ENCODE measurements at places on chromosomes 2 and 18.
A peak's percentile ranks its signal among the peaks of the same experiment; 100 is the strongest.

GRCh38 chr2:217710211-217710765 lies 292.5 kb downstream of the TNS1 start:
- DNase-seq = no peak

GRCh38 chr2:180360283-180360618 lies 353.2 kb upstream of the CWC22 start:
- DNase-seq = no peak

DNA sequence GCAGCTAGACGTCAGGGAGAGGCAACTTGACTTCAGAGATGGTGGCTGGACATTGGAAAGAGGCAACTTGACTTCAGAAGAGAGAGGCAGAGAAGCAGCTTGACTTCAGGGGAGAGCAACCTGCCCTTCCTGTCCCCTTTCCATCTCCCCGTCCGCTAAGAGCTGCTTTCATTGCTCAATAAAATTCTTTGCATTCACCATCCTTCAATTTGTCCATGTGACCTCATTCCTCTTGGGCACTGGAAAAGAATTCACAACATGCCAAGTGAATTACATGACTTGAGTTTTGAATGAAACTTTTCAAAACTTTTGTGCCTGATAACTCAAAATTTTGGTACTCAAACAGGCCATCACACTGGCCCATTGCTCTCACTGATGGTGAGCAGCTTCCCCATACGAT lies 158.9 kb downstream of the DPP4 start:
- no peak for DNase-seq

DNA sequence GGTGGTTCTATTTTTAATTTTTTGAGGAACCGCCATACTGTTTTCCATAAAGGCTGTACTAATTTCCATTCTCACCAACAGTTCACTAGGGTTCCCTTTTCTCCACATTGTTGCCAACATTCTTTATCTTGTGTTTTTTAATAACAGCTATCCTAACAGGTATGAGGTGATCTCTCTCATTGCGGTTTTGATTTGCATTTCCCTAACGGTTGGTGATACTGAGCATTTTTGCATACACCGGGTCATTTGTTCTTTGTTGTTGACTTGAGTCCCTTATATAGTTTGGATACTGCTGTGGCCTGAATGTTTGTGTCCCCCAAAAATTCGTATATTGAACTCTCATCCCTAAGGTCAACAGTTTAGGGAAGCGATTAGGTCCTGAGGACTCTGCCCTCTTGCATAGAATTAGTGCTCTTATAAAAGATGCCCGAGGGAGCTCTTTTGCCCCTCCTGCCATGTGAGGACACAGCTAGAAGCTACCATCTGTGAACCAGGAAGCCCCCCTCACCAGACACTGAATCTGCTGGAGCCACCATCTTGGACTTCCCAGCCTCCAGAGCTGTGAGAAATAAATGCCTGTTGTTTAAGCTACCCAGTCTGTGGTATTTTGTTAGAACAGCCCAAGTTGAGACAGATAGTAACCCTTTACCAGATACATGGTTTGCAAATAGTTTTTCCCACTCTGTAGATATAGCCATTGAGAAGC lies 4.7 kb downstream of the IMP4 start:
- no peak for DNase-seq

GRCh38 chr2:134706587-134707329 lies 12.0 kb downstream of the TMEM163 start:
- DNase-seq = no peak

DNA sequence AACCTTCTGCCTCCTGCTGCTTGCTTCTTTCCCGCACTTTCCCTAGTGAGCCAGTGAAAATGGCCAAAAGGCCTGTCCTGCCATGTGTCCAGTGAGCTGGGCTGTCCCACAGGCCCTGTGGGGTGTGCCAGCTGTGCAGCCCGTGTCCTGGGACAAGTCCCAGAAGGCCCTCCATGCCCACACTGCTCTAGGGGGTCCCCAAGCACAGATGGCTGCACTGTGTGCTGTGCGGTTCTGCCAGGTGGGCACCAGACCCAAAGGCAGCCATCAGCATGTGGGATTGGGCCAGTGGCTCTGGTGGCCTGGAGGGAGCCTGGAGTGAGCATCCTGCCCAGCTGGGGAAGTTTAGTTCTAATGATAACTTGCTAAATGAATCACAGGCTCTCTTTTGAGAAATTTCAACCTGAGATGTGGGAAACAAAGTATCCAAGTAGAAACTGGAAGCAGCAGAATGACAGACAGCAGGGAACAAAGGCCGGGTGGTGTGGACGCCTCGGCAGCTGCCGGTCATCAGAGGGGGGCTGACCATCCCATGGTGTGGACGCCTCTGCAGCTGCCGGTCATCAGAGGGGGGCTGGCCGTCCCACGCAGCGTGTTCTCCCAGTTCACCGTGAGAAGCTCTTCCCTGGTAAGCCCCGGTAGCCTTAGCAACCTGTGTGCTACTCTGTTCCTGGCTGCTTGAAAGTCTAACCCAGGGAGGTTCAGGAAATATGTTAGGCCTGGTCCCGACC lies 9.9 kb upstream of the CNDP2 start:
- DNase-seq = no peak

GRCh38 chr2:120831086-120831485 lies 95.4 kb downstream of the GLI2 start:
- no peak for DNase-seq

DNA sequence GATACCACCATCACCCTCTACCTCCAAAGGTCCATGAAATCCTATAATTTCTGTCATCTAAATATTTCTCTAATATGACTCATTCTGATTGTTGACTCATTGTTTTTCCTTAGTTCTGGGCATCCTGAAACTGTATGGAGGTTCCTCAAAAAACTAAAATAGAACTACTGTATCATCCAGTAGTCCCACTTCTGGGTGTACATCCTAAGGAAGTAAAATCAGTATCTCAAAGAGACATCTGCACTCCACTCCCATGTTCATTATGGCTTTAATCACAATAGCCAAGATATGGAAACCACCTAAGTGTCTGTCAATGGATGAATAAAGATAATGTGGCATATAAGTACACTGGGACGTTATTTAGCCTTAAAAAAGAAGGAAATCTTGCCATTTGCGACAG lies 125.8 kb upstream of the MYO3B start:
- no peak for DNase-seq

DNA sequence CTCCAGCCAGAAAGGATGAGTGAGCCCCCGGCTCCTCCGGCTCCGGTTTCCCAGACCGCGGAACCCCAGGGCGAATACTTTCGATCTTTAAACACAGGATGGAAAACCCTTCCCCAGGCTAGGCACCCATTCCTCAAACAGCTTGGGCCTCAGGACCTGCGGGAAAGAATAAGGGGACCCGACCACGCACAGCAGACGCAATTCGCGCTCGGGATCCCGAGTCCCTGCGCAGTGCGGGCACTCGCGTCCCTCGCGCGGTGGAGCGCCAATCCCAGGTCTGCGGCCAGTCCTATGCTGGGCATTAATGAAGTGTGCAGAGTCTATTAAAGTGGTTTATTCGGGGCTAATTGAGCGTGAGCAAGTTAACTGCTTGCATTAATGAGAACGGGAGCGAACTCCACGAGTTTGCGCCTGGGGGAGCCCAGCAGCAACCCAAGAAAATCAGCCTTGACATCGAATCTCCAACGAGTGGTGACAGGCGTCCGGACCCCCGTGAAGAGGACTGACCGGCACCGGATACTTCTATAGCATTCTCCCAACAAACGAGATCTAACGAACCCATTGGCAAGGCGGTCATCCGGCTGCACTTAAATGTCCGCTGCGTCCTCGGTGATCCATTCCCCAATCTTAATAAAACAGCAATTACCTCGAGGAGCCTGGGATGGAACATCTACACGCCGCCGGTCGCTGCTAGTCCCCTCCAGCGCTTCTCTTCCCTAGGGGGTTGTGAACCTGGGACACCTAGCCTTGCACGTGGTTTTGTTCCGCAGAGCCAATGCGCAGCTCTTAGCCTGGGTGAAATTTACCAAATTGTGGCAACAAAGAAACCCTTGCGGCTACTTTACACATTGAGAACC lies 1.6 kb downstream of the OSR1 start:
- peak; percentile 23 for DNase-seq

- peak; percentile 65 for DNase-seq
These were observed 493 bp downstream of the FN1 start for GRCh38 chr2:215435280-215435869.

DNA sequence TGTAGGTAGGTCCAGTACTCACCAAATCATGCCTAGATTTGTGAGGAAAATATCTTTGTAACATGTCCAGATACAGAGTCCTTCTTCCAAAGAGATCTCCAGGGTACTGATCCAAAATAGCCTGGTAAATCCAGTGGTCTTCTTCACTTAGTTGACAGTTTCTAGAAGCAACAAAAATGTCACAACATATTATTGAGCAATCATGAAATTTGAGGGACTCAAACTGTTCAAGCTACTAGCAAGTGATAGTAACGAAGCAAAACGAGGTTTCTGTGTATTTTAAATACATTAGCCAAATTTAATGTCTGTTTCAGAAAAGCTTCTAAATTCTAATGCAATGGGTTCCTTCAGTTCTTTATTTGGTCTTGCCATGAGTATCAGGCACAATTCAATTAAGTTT lies 142.8 kb downstream of the CCDC148 start:
- DNase-seq = no peak

- DNase-seq = no peak
These were observed 171.8 kb downstream of the ICOS start for GRCh38 chr2:204108330-204108751.

GRCh38 chr2:64056021-64056420 lies 36.8 kb upstream of the VPS54 start:
- no peak for DNase-seq

- DNase-seq = no peak
These were observed 25.0 kb upstream of the CXXC1 start for GRCh38 chr18:50312296-50313030.

- DNase-seq = peak; percentile 67
These were observed at the start of gene BOK for GRCh38 chr2:241558532-241559322. TSS of gene BOK (plus strand) at chr2:241558745. CDS start at chr2:241559484, 739 bp downstream.

- no peak for DNase-seq
These were observed 135.9 kb upstream of the EPAS1 start for GRCh38 chr2:46161315-46161714.

GRCh38 chr2:159108181-159108893 lies 139.9 kb downstream of the TANC1 start:
- DNase-seq = no peak

GRCh38 chr2:33226546-33226945 lies 249.9 kb upstream of the RASGRP3 start:
- DNase-seq = no peak

- DNase-seq = no peak
These were observed 71.6 kb upstream of the CYP1B1 start for GRCh38 chr2:38147333-38148121.

GRCh38 chr2:55861733-55862132 lies 61.8 kb downstream of the EFEMP1 start:
- DNase-seq = no peak

- DNase-seq = no peak
These were observed 209.8 kb downstream of the NEDD4L start for GRCh38 chr18:58253871-58254270.

- no peak for DNase-seq
These were observed 371.3 kb upstream of the HS6ST1 start for GRCh38 chr2:128689971-128690370.

- no peak for DNase-seq
These were observed 15.3 kb downstream of the PDE11A start for GRCh38 chr2:178057179-178057680.

DNA sequence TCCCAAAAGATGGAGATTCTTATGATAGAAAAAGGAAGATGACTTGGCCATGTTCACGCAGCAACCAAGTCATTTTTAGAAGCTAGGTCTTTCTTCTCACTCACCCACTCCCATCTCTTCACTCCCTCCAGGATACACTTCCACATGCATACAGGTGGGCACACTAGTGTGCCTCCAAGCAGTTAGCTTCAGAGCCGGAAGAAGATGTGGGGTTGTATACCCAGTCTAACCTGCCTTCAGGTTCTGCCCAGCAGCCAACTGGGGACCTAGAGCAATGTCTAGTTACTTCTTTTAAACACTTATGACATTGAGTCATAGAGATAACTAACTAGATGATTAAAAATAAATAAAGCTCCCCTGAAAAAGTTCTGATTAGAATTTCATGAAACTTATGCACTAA lies 21.8 kb upstream of the TANK start:
- DNase-seq = no peak

DNA sequence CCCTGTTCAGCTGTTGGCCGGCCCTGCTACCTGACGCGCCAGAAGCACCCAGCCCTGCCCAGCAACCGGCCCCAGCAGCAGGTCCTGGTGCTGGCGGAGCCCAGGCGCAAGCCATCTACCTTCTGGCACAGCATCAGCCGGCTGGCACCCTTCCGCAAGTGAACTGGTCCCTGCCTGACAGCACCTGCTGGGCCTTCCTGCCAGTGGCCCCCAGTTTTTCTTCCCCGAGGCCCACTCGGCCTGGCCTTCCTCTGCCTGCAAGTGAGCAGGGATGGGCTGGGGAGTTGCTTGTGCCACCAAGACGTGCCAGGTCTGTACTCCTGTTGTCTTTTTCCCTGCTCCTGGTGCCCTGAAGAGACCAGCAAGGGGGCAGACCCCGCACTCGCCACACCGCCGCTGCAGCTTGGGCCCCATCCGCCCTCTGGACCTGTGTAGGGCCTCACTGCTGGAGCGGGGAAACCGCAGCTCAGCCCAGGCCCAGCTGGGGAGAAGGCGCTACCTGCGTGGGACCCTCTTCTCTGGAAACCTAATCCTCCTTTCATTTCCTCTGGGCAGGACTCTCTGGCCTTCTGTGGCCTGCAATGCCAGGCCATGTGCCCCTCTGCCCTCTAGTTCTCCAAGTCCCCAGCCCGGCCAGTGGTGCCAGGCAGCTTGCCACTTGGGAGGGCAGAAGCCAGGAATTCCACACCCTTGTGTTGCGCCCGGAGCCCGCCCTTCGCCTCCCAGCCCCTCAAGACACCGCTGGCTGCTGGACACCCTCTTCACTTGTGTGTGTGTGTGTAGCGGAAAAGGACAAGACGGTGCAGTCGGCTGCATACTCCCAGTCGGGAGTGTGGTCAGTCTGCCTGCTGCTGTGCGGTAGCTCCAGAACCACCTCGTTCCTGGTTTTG lies 47.0 kb downstream of the FAM168B start:
- no peak for DNase-seq

GRCh38 chr2:178870703-178871102 lies 63.5 kb upstream of the TTN start:
- DNase-seq = no peak

- no peak for DNase-seq
These were observed 36.2 kb upstream of the CNGA3 start for GRCh38 chr2:98310010-98310409.

GRCh38 chr18:6200204-6200774 lies 214.4 kb downstream of the L3MBTL4 start:
- DNase-seq = no peak

GRCh38 chr2:215906458-215906857 lies 106.9 kb downstream of the MREG start:
- no peak for DNase-seq

GRCh38 chr2:110116033-110116710 lies 550 bp upstream of the MALL start:
- peak; percentile 41 for DNase-seq
